ENCODE measurements at places on chromosomes 5 and 9.

GRCh38 chr9:89961616-89962341, 357.0 kb downstream of the GADD45G start:
- DNase-seq = no peak
- H3K27me3 ChIP-seq = no peaks in the 10 kb centered on the region
- no peak overlapping the region for H3K27ac ChIP-seq
- H3K4me3 ChIP-seq = no peak overlapping the region

DNA sequence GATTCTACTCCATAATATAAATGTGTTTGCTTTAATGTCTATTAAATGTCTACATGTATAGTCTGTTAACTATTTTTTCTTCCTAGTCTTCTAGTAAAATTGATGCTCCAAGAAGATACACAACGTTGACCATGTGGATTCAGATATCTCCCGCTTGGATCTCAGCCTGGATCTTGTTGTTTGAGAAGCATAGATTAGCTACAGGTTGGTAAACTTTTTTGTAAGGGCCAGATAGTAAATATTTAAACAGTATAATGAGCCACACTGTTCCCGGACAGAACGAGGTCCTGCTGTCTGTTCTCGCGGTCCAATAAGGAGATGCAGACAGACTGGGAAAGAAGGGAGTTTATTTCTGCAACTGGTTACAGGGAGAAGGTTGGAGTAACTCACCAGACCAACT, 86.2 kb upstream of the IL12B start:
- H3K27ac ChIP-seq = no peak overlapping the region
- H3K36me3 ChIP-seq = no peaks in the 10 kb centered on the region
- H3K4me3 ChIP-seq = no peak overlapping the region
- no peaks in the 10 kb centered on the region for H3K4me1 ChIP-seq
- no peaks in the 10 kb centered on the region for H3K27me3 ChIP-seq

DNA sequence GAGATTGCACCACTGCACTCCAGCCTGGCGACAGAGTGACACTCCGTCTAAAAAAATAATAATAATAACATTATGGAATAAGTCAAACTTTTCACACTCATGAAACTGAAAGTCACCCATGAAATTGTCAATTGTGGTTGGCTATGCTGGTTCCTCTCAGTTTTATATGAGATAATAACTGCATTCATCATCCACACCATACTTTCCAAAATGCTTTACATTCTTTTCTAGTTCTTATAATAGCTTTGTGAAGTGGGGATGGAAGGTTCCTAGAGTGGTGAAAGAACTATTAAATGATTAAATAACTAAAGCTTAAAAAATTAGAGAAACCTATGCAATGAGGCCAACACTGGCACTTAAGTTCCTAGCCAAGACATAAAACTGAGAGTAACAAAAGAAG, 12.6 kb upstream of the ASPN start:
- no peak overlapping the region for H3K27ac ChIP-seq
- no peaks in the 10 kb centered on the region for H3K36me3 ChIP-seq
- H3K4me1 ChIP-seq = no peaks in the 10 kb centered on the region
- H3K4me3 ChIP-seq = no peak overlapping the region
- DNase-seq = no peak
- H3K27me3 ChIP-seq = no peaks in the 10 kb centered on the region

GRCh38 chr9:75890472-75891276, at the start of gene PCSK5:
Gene PCSK5, plus strand, starts transcription at chr9:75890673. Its CDS starts 509 bp downstream, at chr9:75891182.
- peak; percentile 84 for DNase-seq
- peaks cover 36% of the 10 kb centered on the region for H3K27me3 ChIP-seq
- H3K36me3 ChIP-seq = no peaks in the 10 kb centered on the region
- H3K27ac ChIP-seq = peak within 1 kb of the TSS; percentile 20
- H3K4me1 ChIP-seq = no peaks in the 10 kb centered on the region

DNA sequence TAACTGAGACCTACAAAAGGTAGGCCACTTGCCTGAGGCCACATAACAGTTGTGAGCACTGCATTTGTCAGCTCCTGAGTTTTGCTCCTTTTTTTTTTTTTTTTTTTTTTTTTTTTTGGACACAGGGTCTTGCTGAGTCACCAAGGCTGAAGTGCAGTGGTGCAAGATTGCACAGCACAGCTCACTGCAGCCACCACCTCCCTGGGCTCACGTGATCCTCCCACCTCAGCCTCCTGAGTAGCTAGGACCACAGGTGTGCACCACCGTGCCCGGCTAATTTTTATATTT, 37.1 kb downstream of the LAMC3 start:
- H3K36me3 ChIP-seq = no peaks in the 10 kb centered on the region
- no peaks in the 10 kb centered on the region for H3K4me1 ChIP-seq
- no peak for DNase-seq
- H3K27ac ChIP-seq = no peak overlapping the region
- H3K4me3 ChIP-seq = no peak overlapping the region
- H3K27me3 ChIP-seq = no peaks in the 10 kb centered on the region
